ENCODE measurements at places on chromosomes 13 and 19.

- peak; percentile 54 for DNase-seq
These were observed 237.5 kb downstream of the COG6 start for GRCh38 chr13:39892721-39893685.

DNA sequence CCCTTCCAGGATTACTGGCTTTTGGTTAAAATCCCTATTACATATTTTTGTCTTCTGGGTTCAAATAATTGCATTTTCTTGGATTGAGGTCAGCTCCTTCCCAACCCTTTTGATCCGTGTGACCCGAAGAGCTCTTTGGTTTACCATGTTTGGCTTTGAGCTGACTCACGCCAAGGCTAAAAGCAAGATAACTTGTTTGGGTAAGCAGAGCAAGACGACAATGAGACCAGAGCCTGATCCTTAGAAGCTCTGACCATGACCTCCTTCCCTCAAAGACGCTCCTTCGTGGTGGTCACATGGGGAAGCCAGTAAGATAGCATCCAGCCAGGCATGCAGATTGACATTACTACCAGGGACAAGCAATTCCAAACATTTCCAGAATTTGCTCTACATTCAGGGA, 153.8 kb downstream of the DCT start:
- DNase-seq = no peak

DNA sequence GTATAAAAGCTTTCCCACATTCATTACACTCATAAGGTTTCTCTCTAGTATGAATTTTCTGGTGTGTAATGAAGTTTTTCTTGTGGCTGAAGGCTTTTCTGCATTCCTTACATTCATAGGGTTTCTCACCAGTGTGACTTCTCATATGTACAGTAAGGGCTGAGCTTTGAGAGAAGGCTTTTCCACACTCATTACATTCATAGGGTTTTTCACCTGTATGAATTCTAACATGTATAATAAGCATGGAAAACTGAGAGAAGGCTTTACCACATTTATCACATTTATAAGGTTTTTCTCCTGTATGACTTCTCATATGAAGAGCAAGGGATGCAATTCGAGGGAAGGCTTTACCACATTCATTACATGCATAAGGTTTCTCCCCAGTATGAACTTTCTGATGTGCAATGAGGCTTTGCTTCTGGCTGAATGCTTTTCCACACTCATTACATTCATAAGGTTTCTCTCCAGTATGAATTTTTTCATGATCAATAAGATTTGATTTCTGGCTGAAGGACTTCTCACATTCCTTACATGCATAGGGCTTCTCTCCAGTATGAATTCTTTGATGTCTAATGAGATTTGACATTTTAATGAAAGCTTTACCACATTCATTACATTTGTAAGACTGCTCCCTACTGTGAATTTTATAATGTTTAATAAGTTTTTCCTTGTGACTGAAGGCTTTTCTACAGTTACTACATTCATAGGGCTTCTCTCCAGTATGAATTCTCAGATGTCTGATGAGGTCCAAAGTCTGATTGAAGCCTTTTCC, 42.6 kb downstream of the ZNF527 start:
- DNase-seq = no peak

- peak; percentile 63 for DNase-seq
These were observed 21.7 kb downstream of the CEACAM21 start for GRCh38 chr19:41597600-41598041.

DNA sequence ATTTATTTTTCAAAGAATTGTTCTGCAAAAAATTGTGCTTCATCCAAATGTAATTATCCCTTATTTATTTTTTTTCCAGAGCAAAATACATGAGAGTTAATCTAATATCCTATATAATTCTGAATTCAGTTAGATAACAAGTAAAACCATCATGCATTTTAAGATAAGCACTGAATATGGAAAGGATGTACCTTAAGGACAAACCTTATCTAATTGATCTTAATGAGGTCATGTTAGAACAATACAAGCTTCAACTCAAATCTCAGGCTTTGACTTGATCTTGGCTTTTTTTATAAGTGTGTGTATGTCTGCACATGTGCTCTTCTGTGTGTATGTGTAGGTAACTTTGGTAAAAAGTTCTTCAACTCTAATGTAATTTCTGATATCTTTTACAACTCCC, 1828.8 kb downstream of the PCDH9 start:
- no peak for DNase-seq

DNA sequence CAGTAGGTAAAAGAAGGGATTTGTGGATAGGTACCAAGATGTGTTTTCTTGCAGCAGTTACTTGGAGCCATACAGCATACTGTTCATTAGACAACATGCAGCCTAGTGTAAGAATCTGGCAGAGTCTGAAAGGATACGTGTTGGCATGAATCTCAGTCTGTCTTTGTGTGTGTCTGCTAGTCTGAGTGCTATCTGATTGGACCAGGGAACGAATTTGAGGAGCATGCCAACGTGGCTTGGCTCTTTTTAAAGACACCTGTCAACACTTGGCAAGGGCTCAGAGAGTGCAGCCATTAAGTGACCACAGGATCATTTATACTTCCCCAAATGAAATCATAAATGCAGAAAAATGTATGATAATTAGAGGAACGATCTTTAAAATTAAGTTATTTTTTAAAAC, 27.6 kb upstream of the ATXN8OS start:
- no peak for DNase-seq

DNA sequence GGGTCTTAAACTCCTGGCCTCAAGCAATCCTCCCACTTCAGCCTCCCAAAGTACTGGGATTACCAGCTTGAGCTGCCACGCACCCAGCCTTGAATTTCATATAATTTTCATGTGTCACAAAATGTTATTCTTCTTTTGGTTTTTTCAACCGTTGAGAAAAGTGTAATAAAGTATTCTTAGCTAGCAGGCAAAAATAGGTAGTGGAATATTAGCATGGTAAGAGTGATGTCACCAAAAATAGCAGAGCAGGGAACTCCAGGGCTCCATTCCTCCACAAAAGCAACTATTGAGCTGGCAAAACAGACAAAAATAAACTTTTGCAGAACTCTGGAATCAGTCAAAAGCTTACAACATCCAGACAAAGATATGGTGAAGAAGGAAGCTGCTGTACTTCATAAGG, 43.9 kb downstream of the FBN3 start:
- no peak for DNase-seq

GRCh38 chr19:55530996-55531395, 5.9 kb downstream of the SBK2 start:
- no peak for DNase-seq

GRCh38 chr19:5308451-5309437, 31.9 kb downstream of the PTPRS start:
- peak; percentile 67 for DNase-seq

- DNase-seq = no peak
These were observed 87.3 kb upstream of the ABCC4 start for GRCh38 chr13:95388420-95389079.

DNA sequence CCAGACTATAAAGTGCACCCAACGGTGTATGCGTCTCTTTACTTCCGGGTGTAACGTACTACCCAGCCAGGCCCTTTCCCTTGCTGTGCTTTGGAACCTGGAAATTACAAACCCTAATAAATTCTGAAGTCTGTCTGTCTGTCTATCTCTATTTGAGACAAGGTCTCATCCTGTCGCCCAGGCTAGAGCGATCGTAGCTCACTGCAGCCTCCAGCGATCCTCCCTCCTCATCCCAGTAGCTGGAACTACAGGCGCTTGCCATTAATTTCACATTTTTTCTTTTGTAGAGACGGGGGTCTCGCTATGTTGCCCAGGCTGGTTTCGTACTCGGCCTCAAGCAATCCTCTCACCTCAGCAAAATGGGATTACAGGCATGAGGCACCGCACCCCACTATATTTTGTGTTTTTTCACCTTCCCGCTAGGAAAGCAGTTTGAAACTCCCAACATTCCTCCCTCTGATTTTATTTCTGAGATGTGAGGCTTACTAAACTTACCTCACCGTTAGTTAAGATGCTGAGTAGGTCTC, 469 bp upstream of the RNF6 start:
- no peak for DNase-seq

Data from AG10803 (cell line).